ENCODE measurements at places on chromosomes 5 and 9. TPM values are rescaled to one million over a fixed set of nuclear protein-coding genes. Genes with fewer than 3 reads are reported as not detected.
A peak's percentile ranks its signal among the peaks of the same experiment; 100 is the strongest.

DNA sequence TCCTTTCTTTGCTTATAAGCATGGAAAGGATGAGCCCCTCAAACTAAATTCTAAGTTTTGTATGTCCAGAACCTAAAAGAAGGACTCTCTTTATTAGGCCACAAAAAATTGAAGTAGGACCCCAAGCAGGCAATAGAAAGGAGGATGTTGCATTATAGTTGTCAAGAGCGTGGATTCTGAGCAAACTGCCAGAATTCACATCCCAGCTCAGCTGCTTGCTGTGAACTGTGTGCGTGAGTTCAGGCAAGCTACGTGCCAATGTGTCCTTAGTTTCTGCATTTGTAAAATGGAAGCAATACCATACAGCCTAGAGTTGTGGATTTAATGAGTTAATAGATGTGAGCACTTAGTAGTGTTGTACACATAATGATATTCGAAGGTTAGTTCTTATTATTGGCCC is 70.6 kb upstream of the SLC44A1 start:
- ATAC-seq: no peak

DNA sequence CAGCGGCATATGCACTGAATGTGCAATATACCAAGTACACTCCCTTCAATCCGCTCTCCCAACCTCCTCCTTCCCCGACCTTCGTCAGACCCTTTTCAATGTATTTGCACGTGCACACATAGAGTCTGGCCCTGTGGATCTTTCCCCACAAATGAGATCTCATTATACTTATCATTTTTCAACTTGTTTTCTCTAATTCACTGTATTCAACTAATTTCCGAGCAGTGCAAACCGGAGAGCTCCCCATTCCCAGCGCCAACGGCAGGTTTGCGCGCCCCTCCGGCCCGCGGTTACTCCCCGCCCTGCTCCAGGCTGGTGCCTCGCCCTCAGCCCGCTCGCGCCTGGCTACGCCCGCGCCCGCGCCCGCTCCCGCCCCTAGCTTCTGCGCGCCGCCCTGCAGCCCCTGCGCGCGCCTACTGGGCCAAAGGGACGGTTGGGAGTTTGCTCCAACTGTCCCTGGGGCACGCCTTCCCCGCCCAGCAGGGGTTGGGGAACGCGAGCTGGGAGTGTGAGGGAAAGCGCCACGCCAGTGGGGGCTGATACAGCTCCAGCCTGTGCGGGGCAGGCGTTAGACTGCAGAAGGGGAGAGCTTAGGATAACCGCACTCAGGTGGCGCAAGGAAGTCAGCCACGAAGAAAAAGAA is 3.3 kb upstream of the CDC20B start:
- peak; percentile 79 for ATAC-seq

- ATAC-seq: no peak
These were observed 274.2 kb downstream of the BRINP1 start for GRCh38 chr9:119095072-119095471.

Gene HTR1A
- total RNA-seq: 0.58 TPM

Gene MELK
- total RNA-seq: 21.1 TPM

Gene COX7C
- total RNA-seq: 1,058 TPM

DNA sequence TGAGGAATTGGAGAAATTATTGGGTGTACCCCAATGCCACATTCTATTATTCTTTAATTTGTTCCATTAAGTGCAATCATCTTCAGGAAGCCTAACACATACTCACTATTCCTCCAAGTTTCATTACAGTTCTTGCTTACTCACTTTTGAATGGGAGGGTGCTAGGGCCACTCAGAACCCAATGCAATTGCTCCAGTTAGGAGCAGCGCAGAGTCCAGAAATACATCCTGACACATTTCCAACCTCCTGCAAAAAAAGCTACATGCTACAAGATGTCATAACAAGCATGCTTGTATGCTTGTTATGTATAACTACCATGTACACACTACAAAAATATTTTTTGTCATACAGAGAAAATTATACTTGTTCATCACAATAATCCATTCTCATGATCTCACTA is 27.8 kb downstream of the NFIB start:
- ATAC-seq: no peak

DNA sequence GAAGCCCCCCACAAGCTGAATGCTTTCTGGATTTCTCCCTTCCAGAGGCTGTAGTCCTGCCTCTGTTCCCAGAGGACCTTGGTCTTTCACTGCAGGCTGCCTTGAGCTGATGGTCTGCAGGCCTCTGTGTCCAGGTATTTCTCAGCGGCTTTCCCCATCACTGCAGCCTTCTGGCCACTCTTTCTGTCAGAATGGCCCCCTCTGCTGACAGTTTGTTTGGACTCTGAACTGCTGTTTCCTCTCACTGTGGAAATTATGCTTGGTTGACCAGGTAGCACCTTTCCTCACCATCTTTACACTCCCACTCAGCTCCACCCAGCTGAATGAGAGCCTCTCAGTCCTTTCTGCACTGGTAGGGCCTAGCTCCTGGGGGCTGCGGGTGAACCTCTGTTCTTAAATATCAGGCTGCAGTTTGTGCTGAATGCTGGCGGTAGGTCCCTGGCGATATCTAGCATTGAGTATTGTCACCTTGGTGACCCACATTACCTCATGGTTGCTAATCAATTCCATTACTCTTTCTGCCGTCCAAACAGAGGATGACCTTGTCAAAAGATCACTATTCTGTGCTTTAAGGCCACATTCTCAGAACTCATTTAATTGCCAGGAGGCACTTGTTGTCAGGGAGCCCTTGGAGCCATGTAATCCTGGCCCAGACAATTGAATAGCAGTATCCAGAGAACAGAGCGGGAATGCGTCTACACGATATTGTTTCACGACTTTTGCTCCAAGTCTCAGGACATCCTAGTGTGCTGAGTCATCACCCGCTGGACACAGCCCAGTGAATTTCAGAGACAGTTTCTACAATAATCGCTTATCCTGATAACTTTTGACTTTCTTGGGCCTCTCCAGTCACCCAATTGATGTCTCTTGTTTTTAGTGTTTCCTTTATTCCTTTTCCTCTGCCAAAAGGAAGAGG is 230.2 kb downstream of the TENT4A start:
- ATAC-seq: peak; percentile 96

DNA sequence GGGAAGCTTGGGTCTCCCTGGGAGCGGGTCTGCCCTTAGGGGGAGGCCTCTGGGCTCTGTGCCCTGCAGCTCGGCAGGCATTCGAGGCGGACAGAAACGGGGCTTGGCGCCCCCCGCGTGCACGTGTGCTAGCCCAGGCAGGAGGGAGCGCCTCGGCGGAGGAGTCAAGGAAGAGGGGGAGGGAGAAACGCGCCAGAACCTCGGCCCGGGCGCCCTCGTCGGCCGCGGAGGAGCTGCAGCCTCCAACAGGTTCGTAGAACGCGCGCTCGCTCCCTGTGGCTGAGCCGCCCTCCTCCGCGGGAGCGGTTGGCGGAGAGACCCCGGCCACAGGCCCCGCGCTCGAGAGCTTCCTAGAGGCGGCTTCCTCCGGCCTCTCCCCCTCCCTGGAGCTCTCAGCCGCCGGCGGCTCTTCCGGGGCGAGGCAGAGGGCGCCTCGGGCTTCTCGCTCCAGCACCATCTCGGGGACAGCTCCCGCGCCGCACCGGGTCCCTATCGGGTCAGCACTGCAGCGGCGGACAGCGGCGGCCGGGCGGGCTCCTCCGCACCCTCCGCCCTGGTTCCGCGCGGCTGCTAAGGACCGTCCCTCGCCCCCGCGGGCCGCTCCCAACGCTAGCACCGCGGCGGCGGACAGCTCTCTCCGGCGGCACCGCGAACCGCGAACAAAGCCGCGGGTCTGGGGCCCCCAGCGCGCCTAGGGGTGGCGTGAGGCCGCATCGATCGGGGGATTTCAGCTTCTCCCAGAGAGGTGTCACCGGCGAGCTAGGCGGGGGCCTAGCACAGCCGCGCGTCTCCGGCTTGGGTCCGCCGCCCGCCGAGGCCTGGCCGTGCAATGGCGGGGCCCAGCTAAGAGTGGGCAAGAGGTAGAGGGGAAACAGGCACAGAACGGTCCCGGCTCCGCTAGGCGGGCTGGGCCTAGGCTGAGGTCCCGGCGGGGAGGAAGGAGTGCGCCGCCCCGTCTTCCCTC is 74.6 kb upstream of the CPLX2 start:
- peak; percentile 64 for ATAC-seq

GRCh38 chr9:77495834-77496671 is 152.1 kb downstream of the GNA14 start:
- no peak for ATAC-seq

DNA sequence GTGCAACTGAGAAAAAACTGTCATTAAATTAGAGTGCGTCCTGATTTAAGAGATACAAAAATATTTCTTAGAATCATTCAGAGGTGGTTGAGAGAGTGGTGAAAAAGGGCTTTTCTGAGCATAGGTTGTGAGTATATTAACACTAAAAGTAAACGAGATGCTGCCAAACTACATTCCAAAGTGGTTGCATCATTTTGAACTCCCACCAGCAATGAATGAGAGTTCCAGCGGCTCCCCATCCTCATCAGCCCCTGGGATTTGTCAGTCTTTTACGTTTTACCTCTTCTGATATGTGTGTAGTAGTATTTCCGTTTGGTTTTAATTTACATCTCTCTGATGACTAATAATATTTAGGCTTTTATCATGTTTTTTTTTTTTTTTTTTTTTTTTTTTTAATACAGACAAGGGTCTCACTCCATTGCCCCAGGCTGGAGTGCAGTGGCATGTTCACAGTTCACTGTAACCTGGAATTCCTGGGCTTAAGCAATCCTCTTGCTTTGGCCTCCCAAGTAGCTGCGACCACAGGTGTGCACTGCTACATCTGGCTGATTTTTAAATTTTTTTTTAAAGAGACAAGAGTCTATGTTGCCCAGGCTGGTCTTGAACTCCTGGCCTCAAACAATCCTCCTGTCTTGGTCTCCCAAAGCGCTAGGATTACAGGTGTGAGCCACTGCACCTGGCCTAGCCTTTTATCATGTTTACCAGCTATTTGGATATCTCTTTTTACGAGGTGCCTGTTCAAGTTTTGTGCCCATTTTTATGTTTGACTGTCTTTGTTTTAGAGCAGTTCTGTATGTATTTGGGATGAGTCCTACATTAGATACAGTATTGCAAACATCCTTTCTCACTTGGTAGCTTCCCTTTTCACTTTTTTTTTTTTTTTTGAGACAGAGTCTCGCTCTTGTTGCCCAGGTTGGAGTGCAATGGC is 17.0 kb downstream of the PRRT1B start:
- no peak for ATAC-seq

GRCh38 chr5:171975262-171975876 is 31.1 kb downstream of the FBXW11 start:
- no peak for ATAC-seq

Gene DIRAS2
- 26.1 TPM for total RNA-seq

- ATAC-seq: no peak
These were observed 221.6 kb downstream of the NR2F1-AS1 start for GRCh38 chr5:93359296-93359959.

Gene SLIT3
- 62.8 TPM for total RNA-seq

GRCh38 chr9:73135394-73135793 is 16.3 kb upstream of the ANXA1 start:
- no peak for ATAC-seq

Gene COL23A1
- 0.18 TPM for total RNA-seq

GRCh38 chr5:126780165-126780827 is 3.4 kb downstream of the LMNB1 start:
- ATAC-seq: no peak

DNA sequence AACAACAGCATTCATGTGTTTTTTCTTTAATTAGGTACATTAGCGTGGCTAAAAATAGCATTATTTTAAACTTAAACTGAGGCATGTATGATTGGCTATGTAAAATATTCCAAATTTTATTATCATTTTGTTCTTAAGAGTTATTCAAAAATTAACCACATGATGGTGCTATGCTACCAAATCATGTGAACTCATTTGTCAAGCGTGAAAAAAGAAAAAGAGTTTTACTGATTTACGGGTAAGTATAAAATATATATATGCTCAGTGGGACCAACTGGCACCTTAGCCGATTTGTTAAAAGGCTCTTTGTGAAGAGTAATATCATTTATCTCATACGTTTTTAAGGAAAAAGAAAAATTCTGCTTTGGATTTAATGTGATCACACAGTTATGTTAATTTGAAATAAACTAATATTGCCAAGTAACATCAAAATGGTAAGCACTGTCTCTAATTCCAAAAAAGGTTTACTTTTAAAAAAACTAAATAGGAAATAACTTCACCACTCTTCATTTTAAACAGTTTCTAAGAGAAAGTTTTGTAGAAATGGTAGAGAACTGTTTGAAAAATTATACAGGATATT is 1042.3 kb downstream of the CDH12 start:
- ATAC-seq: no peak

Gene IFT74
- 18.2 TPM for total RNA-seq

- ATAC-seq: no peak
These were observed 18.8 kb downstream of the SMIM32 start for GRCh38 chr5:136174021-136174659.

DNA sequence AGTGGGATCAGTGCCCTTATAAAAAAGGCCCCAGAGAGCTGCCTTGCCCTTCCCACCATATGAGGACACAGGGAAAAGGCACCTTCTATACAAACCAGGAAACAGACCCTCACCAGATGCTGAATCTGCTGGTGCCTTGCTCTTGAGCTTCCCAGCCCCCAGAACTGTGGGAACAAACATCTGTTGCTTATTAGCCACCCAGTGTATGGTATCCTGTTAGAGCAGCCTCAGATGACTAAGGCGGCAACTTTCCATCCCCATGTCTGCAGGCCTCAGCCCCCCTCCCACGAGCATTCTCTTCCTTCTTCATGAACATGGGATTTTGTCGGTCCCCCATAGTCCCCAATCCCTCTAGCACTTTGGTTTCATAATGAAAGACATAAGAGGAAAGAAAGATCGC is 202.5 kb upstream of the GAS1 start:
- no peak for ATAC-seq

Gene TLR4
- 1.9 TPM for total RNA-seq

DNA sequence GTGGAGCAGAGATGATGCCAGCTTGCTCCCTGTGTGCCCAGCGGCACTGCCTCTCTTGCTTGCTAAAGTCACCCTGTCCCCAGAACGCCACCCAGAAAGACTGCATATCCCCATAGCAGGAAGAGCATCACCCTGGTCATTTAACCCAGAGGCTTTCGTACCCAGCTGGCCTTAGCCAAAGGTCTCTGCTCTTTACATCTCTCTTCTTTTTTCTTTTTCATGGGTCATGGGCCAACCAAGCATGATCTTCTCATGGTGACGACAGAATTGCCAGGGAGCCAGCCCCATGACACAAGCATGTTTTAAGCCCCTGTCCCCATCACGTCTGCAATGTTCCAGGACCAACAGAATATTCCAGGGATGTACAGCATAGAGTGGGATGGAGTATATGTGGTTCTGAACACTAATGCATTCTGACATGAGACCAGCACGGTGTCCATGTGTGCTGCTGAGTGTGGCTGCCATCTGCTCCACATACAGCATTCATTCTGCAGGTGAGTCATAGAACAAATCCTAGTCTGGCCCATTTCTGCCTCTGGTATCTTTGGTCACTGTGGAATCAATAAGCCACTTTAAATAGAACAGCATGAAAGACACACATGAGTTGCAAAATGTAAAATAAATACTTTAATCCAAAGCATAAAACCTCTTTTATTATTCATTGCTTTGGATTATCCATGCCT is 203.0 kb downstream of the MED10 start:
- no peak for ATAC-seq

Gene NR4A3
- total RNA-seq: 5.6 TPM

DNA sequence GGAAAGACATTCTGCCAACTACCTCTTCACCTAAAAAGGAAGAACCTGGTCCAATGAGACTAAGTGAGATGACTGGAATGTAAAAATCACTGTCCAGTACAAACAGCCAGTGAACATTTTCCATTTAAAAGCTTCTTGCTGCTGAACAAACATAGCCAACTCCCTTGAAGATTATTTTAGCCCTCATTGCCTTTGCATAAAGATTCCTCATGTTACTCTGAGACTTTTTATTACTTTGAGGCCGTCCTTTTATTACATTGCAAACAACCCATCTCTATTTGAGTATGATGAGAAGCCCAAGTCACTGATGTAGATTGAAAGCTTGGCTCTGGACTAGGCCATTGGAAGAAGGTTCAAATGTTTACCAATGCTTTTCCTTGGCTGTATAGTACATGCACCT is 649.8 kb downstream of the CETN3 start:
- peak; percentile 77 for ATAC-seq
